Left ventricle myocardium superior (tissue), 1 donor: ENCODE measurements at places on chromosomes 7 and 10.

DNA sequence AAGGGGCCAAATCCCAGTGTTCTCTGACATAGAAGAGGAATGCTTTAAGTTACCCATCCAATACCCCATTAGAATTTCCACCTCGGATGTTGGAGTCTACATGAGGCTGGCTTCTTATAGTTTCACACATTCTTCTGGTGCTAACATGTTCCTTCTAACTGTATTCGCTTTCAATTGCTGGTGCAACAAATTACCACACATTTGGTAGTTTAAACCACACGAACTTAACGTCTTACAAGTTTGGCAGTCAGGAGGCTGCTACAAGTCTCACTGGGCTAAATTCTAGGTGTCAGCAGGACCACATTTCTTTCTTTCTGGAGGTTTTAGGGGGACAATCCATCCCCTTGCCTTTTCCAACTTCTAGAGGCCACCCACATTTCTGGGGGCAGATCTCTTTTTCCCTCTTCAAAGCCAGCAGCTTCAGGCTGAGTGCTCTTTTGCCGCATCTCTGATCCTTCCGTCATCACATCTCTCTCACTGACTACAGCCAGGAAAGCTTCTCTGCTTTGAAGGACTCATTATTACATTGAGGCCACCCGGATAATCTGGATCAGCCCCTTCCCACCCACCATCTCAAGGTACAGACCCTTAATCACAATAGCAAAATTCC lies 5.1 kb upstream of the MACC1 start:
- DNase-seq, result no peak

GRCh38 chr10:78780551-78780961 lies 288.2 kb upstream of the ZMIZ1 start:
- peak; percentile 82 for DNase-seq

DNA sequence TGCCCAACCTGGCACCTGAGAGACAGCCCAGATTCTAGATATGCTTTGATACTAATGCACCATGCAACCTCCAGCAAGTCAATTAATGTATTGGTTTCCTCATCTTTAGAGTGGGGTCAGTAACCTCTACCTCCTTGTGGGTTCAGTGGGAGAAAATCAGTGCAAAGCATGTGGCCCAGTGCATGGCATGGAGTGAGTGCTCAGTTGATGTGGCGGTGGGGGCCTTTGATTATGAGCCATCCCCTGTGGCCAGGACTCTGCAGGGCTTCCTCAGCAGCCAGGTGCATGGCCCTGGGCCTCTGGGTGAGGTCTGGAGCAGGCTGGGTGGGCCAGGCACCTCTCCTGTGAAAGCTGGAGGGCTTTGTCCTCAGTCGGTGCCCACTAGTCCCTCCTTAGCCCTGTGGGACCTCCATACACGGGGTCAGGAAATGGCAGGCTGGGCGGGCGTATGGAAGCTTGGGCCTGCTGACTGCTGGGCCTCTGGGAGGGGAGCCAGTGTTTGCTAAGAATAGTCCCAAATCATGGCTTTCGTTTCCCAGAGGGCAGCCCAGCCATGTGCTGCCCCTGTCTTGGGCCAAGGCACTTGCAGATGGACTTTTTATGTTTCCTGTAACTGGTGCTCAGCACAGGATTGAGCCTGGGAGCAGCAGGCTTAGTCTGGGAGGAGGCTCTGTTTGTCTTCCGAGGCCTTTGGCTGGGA lies 3.4 kb downstream of the PALD1 start:
- peak; percentile 81 for DNase-seq

DNA sequence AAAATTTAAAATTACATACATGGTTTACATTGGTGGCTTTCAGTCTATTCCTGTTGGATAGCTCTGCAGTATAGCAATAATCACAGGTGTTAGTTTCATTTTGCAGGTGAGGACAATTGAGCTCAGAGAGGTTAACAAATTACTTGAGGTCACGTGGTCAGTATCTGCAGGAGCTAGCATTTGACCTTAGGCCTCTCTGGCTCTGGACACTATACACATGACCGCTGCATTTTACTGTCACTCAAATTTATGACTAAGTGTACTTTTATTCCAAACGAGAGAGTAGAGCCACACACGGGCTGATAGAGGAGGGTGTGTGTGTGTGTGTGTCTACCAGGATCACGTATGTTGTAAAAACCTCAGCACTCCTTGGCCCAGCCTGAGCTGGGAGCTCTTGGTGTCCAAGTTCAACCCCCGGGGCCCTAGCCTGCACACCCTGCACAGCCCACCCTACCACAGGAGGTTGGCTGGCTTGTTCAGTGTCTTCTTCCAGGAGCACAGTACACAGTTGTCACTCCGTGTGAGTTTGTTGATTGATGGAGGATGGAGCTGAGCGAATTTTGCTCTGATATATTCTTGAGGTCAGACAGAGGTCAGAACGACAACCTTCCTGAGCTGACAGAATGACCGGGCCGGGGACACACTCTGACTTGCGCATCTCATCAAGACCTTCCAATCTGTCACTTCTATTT lies 272.7 kb downstream of the GFRA1 start:
- no peak for DNase-seq

DNA sequence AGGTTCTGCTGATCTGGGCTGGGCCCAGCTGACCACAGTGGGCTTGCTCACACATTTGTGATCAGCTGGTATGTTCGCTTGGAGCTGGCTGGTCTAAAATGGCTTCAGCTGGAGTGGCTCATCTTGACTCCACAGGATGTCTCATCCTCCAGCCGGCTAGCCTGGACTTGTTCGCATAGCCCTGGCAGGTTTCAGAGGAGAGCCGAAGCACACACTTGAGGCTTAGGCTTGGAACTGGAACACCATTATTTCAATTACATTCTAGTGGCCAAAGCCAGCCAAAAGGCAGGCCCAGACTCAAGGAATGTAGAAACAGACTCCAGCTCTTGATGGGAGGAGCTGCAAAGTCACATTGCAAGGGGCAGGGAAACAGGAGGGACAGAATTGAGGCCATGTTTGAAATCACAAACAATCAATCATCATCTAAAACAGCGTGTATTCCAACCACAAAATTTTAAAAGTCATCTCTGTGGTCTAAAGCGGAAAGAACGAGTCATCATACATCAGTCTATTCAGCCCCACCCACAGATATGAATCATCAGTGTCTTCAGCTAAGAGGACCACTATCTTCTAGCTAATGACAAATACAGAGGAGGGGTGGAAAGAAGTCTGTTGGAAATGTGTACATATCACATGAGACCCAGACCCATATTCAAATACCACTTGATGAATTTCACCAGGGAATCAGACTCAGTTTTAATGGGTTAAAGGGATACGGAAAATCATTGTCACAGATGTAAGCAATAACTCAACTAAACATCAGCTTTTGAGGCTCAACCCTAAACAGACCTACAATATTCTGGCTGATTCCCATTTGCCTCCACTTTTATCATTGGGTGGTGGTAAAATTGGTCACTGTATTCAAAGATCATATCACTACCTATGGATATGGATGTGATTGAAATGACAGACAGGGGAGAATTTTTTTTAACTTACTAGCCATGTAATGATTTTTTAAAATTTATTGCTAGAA lies 139.0 kb upstream of the MKLN1 start:
- DNase-seq, result no peak

GRCh38 chr7:42222891-42223290 lies 14.1 kb downstream of the GLI3 start:
- no peak for DNase-seq

- no peak for DNase-seq
Measured at GRCh38 chr7:155744971-155745683, 67.1 kb downstream of the SHH start.

GRCh38 chr10:128140425-128140824 lies 14.2 kb upstream of the MKI67 start:
- DNase-seq, result no peak

DNA sequence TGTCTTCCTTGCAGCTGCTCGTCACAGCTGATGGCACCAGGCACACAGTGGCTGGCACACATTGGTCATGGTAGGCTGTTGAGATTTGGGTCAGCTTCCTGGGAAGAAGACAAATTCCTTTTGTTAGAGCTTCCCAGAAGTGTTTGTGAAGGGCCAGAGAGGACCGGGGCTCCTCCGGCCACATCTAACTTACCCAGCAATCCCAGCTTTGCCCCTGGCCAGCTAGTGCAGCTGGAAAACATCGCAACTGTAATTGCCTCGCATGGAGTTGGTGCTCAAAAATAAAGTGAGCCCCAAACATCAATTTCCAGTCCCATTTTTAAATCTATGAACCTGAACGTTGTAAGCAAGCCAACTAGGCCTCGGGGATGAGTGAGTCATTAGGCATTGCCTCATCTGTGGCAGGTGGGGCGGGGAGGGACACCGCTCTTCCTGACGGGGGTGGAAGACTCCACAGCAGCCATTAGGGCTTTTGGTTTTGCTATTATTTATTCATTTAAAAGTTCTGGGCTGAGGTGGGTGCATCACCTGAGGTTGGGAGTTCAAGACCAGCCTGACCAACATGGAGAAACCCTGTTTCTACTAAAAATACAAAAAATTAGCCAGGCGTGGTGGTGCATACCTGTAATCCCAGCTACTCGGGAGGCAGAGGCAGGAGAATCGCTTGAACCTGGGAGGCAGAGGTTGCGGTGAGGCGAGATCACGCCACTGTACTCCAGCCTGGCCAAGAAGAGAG lies 12.4 kb downstream of the CPA5 start:
- peak; percentile 49 for DNase-seq

DNA sequence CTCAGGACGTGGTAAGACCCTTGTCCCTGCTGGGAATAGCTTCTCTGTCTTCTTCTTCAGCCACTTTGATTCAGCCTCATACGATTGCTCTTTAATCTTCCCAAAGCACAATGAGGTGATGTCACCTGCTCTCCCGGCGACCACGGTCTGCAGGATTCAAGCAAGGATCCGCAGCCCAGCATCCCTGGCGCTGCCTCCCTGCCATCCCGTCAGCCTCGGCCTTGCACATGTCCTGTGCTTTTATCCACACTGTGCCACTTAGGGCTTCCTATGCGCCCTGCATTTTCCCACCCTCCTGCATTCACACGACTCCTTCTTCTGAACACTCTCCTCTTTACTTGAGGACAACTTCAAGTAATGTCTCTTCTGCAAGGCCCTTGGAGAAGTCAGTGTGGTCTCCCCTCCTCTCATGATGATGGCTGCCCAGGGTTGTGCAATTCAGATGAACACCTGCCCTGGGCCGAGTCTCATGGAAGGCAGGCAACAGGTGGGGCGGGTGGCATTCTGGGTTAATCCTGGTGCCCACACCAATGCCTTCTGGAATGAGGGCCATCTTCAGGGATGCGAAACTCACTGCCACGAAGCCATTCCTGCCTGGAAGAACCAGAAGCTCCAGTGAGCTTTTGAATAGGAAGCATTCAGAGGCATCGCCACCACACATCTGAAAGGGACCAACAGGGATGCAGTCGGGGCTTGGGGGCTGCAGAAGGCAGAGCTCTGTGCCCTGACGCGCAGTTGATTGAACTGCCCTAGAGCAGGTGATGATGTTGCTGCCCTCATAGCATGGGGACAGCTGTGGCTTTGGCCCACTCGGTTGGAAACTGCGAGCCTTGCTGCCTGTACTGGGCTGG lies 287.5 kb downstream of the GLRX3 start:
- no peak for DNase-seq
